ENCODE measurements at places on chromosomes 16 and 17. TPM values are rescaled to one million over a fixed set of nuclear protein-coding genes. Genes with fewer than 3 reads are reported as not detected.

Gene EPOP
- 0.59 TPM for total RNA-seq

Gene TNFRSF17
- total RNA-seq = not detected

Gene PTGES3L
- total RNA-seq = 1.5 TPM

GRCh38 chr16:79347277-79347676 lies 253.3 kb downstream of the MAF start:
- DNase-seq = no peak

Gene MILR1
- total RNA-seq = 0.67 TPM

Gene GPRC5B
- total RNA-seq = 0.42 TPM

Gene CBX1
- 19.0 TPM for total RNA-seq

- DNase-seq = peak; percentile 47
These were observed 26.2 kb upstream of the PIK3R5 start for GRCh38 chr17:8991514-8992285.

Gene SNTB2
- total RNA-seq = 25.9 TPM

GRCh38 chr17:45651145-45651709 lies 132.9 kb upstream of the CRHR1 start:
- DNase-seq = no peak

Gene GUCY2D
- not detected for total RNA-seq

DNA sequence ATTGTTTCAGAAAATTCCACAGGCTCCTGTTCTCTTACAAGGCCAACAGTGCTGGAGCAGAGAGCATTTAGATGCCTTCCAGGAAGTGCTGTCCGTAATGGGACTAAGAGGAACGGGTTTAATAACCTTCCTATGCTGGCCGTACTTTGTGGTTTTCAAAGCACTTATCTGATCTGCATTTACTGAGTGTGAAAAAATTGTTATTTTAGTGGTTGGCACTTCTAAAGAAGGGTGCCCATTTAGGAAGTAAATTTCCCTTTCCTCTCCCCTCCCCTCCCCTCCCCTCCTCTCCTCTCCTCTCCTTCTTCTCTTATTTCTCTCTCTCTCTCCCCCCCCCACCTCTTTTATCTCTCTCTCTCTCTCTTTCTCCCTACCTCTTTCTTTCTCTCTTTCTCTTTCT lies 72.0 kb upstream of the DNAJA2 start:
- DNase-seq = peak; percentile 7

GRCh38 chr16:17244872-17245551 lies 225.7 kb downstream of the XYLT1 start:
- no peak for DNase-seq

Gene HSD11B2
- total RNA-seq = not detected

- no peak for DNase-seq
These were observed 112.0 kb upstream of the METRNL start for GRCh38 chr17:82967268-82968032.

DNA sequence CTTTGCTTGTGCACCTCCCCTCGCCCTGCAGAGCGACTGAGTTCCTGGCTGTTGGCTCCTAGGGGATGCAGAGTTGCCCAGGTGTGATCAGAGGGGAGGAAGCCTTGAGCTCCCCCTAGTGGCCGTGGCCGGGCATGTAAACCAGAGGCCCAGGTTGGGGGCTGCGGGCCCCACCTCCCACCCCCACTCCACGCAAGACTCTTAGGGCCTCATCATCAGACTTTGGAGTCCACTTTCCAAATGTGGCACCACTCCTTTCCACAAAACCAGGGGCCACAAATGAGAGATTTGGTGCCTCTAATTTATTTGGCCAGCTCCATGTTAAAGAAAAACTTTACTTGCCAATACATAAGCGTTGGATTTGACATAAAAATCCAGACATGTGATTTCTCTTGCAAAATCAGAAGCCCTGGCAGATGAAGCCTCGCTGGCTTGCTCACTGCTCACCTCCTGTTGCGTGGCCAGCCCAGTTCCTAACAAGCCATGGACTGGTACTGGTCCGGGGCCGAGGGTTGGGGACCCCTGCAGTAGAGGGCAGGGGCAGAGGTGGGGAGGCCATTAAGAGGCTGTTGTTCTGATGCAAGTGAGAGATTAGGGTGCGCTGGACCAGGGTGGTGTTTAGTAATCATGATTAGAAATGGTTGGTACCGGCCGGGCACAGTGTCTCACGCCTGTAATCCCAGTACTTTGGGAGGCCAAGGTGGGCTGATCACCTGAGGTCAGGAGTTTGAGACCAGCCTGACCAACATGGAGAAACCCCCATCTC lies 28.7 kb upstream of the GAS7 start:
- DNase-seq = peak; percentile 19

GRCh38 chr17:4881761-4882555 lies 17.4 kb upstream of the C17orf107 start:
- peak; percentile 70 for DNase-seq

DNA sequence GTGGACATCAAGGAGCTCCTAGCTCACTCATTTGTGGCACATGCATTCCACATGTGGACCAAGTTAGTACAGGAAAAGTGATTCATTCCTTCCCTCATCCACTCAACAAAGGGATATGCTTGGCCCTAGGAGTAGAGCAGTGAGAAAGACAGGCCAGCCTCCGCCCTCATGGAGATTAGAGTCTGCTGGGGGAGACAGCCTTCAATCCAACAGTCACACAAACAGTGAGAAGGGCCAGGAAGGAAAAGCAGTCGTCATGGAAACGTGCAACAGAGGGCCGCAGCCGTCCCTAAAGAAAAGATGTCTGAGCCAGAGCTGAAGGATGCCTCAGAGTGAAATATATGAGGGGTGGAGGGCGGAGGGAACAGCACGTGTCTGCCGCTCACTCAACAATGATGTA lies 109.9 kb downstream of the VPS53 start:
- no peak for DNase-seq

DNA sequence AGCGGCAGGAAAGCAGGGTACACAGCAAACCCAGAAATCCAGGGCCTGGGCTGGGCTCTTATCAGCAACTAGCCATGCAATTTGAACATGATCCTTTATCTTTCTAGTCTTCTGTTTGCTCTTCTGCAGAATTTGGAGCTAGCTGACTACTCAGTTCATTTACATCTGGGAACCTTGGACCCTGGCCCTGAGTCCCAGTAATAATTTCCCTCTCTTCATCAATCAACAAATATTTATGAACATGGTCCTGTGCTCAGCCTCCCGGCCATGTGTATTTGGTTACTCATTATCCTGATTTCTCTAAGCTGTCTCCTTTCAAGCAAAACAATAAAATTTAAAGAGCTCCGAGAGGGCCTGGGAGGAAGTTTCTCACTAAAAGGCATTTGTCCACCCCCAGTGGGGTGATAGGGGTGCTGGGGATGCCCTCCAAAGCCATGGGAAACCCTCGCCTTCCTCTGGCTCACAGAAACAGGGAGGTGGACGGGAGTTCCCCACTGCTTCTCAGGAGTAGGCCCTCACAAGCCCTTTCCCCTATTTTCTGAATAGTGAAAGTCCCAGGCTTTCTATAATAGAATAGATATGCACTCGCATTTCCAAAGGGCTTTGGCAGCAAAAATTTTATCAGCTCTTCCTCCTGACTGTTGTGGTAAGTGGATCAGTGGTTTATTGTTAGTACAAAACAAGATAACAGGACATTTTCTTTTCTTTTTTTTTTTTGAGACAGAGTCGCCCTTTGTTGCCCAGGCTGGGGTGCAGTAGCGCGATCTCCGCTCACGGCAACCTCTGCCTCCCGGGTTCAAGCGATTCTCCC lies 6.9 kb upstream of the WDR59 start:
- no peak for DNase-seq

DNA sequence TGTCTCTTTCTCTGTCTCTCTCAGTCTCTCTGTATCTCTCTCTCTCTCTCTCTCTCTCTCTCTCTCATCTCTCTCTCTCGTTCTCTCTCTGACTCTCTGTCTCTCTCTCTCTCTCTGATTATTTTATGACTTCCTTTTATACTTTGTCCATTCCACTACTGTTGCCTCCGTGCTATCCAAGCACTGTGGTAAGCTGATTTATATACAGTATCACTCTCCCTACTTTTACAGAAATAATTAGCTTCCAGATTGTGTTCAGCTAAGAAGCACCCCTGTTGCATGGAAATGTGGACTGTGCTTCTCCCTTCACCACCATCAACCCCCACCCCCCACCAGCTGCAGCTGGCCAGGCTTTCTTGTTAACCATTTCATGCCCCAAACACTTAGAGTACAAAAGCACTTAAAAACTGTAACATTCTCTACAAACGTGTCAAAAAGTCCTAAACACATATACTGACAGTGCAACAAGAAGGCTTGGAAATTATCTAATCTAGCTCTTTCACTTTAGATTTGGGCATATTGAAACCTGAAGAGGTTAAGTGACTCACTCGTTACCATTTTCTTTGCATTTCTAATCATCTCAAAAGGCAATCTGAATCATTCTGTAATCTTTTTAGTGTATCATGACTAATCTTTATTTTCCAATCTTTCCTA lies 11.6 kb upstream of the TMEM100 start:
- no peak for DNase-seq

Gene HP
- not detected for total RNA-seq

Gene EFNB3
- total RNA-seq = not detected

Gene TMEM98
- not detected for total RNA-seq

Gene NDE1
- total RNA-seq = 146 TPM

DNA sequence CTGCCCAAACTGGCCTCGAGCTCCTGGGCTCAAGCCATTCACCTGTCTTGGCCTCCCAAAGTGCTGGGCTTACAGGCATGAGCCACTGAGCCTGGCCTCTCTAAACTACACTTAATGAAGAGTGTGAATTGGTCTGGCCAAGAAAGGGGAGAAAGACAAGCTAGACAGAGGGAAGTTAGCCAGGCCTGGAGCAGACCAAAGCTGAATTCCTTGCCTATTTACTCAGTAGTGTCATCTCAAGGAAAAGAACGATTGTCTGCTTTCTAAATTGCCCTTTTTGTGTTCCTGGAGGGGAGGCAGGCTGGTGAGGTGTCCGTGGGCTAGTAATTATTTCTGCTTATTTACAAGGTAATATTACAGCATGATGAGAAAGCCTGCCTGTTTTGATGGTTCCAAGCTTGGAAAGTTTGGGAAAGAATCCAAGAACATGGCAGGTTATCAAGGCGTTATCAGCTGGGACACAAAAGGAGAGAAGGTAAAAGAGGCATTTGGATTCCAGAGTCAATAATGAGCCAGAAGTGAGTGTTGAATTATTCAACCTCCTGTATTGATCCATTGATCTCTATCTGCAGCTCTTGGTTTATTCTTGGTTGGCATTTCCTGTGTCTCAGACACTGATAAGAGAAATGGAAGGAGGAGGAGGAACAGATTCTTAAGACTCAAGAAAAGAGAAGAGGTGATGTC lies 6.3 kb upstream of the CBFB start:
- no peak for DNase-seq

- peak; percentile 24 for DNase-seq
These were observed 3.1 kb upstream of the MED11 start for GRCh38 chr17:4728124-4728523.

GRCh38 chr17:48555258-48556228 lies 10.6 kb upstream of the HOXB2 start:
- peak; percentile 45 for DNase-seq

DNA sequence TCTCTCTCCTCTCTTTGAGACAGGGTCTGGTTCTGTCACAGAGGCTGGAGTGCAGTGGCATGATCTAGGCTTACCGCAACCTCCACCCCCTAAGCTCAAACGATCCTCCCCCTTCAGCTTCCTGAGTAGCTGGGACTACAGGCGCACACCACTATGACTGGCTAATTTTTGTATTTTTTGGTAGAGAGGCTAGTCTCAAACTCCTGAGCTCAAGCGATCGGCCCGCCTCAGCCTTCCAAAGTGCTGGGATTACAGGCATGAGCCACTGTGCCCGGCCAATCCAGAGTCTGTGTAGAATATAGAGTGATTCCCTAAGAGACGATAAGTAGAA lies 65.8 kb upstream of the RPH3AL start:
- DNase-seq = peak; percentile 86

DNA sequence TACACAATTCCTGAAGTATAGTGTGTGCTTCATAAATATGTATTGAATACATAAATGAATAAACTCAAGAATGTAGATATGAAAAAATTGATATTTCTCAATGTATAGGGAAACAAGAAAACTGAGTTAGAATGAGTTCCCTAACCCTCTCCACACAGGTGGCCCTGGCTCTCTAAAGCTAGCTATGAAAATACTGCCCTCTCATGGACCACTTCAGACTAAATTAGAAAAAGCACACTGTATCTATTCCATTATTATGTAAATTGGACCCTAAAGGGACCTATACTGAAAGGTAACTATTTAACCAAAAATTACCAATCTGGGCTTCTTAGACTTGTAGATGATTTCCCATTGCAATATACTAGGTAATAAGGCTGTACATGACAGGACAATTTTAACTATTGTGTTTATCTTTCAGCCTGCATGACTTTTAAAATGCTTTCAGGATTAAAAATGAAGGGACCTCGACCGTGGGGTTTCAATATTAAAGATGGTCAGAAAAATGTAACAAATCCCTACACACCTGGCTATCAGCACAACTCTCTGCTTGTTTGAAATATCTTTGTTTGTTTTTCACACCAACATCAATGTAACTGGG lies 672.5 kb upstream of the KIF2B start:
- no peak for DNase-seq

- DNase-seq = no peak
These were observed 172.0 kb downstream of the AXIN2 start for GRCh38 chr17:65389426-65389825.

DNA sequence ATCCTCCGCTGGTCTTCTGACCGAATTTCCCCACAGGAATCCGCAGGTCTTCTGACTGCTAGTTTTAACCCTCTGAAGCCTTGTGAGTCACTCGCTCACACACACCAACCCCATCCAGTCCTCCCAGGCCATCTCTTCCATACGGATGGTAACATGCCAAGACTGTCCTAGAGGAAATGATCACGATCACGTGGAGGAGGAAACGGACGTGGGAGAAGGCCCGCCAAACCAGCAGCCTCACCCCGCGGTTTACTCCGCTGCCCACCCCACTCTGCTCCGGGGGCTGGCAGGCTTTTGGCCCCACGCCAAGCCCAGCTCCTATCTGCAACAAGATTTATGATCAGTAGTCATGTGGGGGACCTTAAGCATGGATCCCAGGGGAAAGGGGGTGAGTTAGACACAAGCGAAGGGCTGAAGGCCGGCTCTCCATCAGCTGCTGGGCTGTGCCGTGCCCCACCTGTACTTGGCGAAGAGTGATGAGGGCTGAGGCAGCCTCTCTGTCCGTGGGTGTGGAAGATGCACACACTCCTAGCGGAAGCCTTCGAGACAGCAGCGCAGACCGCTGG lies 1.5 kb upstream of the FAAP100 start:
- DNase-seq = no peak

- DNase-seq = no peak
These were observed 299.7 kb downstream of the C16orf95 start for GRCh38 chr16:87017371-87018012.

DNA sequence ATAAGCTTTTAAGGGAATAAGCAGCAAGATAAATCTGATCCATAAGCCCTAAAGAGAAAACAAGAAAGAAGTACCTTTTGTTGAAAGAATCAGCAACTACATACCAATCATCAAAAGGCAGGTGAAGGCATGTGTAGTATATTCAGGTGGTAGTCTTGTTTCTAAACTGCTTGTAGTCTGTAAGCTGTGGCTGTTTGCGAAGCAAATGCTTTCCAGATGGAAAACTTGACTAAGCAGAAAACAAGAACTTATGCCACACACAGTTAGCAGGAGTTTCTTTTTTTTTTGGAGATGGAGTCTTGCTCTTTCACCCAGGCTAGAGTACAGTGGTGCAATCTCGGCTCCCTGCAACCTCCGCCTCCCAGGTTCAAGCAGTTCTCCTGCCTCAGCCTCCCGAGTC lies 5.7 kb downstream of the CBX1 start:
- no peak for DNase-seq

GRCh38 chr16:65863236-65863635 lies 503.3 kb upstream of the CDH5 start:
- no peak for DNase-seq

GRCh38 chr16:84995663-84996062 lies 15.7 kb downstream of the ZDHHC7 start:
- no peak for DNase-seq

Gene ZNF750
- total RNA-seq = not detected

GRCh38 chr16:3646348-3646920 lies 8.1 kb upstream of the DNASE1 start:
- DNase-seq = no peak
